RWPE2 (cell line): ENCODE measurements at places on chromosomes 2 and 18.

- DNase-seq, result no peak
These were observed 101.8 kb downstream of the CD226 start for GRCh38 chr18:69845593-69846506.

- DNase-seq, result peak; percentile 43
These were observed 93.9 kb downstream of the DGKD start for GRCh38 chr2:233448220-233448559.

GRCh38 chr2:11393711-11394236 lies 49.3 kb upstream of the ROCK2 start:
- no peak for DNase-seq

GRCh38 chr2:150479075-150479915 lies 8.2 kb downstream of the RND3 start:
- no peak for DNase-seq

DNA sequence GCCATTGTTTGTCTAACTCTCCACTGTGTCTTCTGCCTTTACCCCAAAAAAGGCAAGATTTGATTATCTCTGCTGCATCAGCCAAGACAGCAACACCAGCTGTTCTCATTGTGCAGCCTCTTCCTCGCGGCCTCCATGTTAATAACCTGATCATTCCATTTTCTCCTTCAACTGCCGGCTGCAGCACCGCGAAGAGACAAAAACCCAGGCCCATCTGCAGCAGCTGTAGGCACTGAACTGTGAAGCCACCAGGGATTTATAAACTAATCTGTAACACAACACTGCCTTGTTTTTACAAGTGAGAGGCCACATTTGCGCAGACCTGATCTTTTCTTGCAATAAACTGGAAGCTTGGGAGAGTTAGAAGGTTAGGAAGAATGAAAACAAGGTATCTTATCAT lies 147.8 kb downstream of the SATB2 start:
- no peak for DNase-seq

DNA sequence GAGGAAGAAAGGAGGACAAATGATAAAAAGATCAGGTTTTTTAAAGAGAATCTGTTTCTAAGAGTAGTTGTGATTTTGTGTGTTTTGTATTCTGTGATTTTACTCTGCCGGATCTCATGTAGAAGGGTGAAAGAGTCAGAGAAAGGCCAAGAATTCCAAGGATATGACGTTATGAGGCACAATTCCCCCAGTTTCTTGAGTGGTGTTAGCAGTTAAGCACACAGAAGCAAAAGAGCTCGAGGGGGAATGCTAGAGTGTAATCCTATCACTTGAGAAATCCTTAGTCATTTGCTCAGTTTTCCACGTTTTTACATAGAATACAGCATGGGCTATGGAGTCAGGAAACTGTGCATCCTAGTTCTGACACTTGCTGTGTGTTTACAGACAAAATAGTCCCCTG lies 34.8 kb downstream of the METTL4 start:
- no peak for DNase-seq

DNA sequence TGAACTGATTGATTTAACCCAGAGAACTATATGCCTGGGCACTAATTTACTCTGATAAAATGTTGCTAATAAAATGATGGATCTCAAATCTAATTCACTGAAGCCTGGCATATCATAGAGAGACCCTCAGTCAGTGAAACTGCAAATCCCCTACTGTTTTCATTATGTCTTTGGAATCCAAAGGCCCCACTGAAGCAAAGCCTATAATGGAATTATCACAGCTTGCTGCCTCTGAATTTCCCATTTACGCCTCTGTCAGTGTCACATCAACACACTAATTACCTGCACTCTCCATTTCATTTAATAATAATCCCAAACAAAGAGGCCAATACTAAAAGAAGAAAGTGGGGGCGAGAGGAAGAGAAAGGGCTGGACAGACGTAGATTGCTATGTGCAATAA lies 470.9 kb downstream of the MBD2 start:
- DNase-seq, result no peak

DNA sequence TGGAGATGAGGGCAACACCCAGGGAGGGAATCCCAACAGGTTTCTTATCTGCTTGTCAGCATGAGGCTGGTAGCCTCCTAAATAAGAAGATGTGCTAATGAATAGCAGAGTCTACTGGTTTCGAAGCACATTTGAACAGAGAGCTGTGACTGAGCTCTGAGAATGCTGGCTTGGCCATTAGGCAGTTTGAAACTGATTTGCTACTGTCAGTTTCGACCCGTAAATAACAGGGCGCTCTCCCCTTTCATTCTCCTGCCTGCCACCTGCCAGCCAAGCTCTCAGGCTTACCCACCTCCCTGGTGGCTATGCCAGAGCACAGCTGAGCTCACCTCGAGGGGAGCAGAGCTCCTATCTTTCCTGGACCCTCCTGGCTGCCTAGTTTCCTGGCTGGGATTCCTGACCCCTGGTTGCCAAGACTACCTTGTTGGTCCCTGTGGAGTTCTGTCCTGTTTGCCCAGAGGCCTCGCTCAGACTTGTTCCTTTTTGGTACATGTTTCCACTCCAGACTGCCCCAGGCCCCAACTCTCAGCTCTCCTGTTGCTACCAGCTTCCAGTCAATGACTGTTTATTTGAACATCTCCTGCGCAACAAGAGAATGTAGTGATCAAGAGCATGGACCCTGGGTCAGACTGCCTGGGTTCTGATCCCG lies 102.3 kb upstream of the ALPP start:
- DNase-seq, result no peak

GRCh38 chr2:61671561-61672315 lies 133.6 kb upstream of the XPO1 start:
- DNase-seq, result no peak

DNA sequence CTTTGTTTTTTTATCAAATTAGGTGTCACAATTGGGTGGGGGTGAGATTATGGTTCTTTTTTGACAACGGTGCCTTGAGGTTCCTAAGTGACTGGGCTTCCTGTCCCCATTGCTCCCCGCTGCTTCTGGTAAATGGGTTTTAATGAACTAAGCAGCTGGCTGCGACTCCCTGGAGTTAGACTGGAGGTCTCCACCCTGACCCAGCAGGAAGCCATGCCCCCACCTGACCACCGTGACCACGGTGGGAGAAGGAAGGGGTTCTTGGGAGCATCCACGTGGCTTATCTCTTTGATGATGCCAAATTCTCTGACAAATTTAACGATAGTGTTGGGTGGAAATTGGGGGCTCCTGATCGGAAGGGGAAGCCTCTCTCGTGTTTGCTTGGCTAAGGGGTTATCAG lies 12.2 kb downstream of the CNDP2 start:
- DNase-seq, result no peak

DNA sequence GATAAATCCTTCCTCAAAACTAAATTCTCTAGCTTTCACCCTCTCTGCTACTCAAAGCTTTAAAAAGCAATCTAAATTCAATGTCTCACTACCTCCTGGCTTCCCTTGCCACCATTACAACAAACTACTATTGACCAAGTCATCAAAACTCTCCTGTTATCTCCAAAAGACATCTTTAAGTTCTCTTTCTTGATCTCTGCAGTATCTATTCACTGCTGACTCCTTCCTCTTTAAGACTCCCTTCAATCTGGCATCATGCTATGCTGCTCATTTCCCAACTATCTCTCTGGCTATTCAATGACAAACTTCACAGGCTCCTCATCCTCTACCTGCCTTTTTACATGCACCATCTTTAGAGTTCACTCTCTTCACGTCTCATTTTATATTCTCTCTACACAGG lies 5.9 kb downstream of the PPP3R1 start:
- DNase-seq, result no peak

- no peak for DNase-seq
These were observed 15.5 kb downstream of the CEP192 start for GRCh38 chr18:13006531-13007247.

- DNase-seq, result no peak
These were observed 29.0 kb downstream of the OLA1 start for GRCh38 chr2:174219321-174219720.

GRCh38 chr18:13302457-13303225 lies 84.1 kb downstream of the LDLRAD4 start:
- DNase-seq, result no peak

DNA sequence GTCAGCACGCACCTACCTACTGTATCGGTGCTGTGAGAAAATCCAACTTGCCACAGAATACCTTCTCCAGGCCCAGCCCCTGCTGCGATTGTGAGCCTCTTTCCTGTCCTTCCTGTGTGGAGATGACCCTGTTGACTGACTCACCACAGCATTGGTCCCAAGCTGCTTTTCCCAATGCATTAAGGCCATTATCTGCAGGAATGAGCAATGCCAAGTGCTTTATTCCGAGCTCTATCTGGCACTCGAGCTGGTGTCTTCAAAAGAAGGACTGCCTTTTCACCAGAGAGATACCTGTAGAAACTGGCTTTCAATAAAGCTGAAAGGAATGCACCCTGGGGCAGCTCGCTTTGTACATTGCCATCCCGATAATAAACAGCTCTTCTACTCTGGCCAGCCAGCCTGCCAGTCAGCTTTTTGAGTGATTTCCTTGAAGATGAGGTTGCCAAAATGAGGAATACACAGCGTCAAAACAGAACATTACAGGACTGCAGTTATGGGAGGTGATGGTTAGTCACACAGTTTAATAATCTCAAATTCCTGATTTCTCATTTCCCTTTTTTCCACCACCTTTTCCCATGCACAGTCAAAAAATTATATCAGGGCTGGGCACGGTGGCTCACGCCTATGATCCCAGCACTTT lies 8.3 kb upstream of the RNF103 start:
- DNase-seq, result no peak

- DNase-seq, result no peak
These were observed 114.1 kb downstream of the ZBTB7C start for GRCh38 chr18:48294899-48295585.

GRCh38 chr2:68834737-68835376 lies 36.3 kb downstream of the BMP10 start:
- no peak for DNase-seq

DNA sequence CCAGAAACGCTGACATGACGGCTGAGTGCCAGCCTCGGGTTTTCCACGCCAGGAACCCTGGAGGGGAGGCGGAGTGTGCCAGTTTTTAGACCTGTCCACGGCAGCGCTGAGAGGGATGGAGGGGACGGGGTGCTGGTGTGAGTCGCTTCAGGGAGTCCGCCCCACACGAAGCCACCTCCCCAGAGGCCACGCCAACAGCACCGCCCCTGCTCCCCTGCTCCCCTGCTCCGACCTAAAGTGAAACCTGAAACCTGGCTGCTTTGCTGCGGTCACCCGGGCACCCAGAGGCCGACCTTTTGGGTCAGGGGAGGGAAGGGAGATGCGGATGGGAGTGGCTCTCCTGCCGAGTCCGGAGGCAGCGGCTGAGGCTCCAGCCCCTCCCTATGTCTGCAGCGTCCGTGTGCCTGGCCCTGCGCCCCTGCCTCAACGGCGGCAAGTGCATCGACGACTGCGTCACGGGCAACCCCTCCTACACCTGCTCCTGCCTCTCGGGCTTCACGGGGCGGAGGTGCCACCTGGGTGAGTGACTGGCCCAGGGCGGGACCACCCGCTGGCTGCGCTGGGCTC lies 38.1 kb downstream of the SNED1 start:
- peak; percentile 53 for DNase-seq

DNA sequence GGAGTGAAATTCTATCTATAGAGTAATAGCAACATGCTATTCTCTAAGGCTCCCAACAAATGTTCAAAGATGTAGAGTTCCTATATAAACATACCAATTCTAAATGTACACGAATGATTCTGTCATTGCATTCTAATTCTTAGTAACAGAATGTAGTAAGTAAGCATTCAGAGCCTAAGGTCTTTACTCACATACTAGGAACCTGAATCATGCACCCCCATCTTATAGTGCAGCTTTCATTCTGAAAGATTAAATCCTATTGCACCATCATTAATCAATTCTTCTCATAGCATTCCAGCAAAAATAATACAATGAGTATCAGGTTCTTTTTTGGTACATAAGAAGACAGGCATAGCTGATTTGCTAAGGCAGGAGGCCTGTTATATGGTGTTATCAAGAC lies 230.0 kb downstream of the NCKAP5 start:
- DNase-seq, result no peak

- DNase-seq, result no peak
These were observed 34.9 kb downstream of the KDM3A start for GRCh38 chr2:86476092-86476491.

- DNase-seq, result no peak
These were observed 78.4 kb downstream of the TGFA start for GRCh38 chr2:70475266-70475665.
